ENCODE measurements at places on chromosomes 7 and 10.

DNA sequence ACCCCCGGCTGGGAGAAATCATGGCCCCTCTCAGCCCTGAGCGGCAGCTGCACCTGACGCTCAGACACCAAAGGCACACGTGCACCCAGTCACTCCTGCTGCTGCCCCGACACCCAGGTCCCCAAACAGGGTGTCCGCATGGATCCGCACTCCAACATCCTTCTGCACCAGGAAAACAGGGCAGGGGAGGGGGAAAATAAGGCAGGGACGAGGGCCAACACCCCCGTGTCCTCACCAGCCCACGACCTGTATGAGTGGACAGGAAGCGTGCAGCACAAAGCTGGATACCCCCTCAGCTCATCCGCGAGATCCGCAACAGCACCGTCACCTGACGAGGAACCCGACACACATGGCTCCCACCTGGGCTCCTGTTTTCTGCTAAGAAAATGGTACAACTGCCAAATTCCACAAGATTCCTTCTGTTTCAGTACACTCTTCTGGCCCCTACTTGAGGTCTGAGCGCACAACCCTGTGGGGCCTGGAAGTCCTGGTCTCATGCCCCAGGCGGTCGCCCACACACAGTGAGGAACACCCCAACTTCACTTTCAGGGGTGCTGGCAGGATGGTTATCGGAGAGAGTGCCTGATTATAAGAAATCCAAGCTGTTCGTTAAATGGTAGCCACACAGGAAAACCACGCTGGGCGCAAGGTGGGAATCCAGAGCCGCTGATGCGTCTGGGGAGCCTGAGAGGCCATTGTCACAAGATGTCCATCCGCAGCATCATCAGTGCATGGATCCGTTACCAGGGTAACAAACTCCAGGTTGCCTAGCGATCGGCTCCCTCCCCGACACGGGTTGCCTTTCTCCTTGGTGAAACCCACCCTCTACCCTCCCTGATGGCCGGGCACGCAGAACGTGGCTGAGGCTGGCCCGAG, 63.6 kb downstream of the ZRANB1 start:
- no peak for DNase-seq

DNA sequence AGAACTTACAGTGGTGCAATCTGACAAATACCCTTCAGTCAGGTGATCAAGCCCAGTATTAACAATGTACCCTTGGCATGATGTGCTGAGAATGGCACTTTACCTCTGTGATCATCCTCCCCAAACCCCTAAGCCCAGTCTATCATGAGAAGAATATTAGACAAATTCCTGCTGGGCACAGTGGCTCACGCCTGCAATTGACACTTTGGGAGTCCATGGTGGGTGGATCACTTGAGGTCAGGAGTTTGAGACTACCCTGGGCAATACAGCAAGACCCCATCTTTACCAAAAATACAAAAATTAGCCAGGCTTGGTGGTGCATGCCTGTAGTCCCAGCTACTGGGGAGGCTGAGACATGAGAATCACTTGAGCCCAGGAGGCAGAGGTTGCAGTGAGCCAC, 7.4 kb upstream of the CUL2 start:
- DNase-seq: no peak

DNA sequence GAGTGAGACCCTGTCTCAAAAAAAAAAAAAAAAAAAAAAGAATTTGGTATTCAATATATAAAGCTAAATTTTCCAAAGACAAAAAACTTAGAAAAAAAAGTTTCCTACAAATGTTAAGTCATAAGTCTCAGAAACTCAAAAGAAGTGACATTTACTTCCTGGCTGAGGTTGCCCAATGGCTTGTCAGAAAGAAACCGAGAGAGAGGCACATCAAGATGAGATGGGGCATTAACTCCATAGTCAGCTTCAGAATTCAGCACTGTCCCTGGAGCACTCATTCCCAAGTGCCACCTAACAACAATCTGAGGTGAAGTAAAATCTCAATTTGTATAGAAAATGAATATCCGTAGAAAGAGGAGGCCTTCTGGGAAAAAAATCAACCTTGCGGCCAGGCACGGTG, 6.8 kb upstream of the SPOCK2 start:
- DNase-seq: no peak

- no peak for DNase-seq
Observed at GRCh38 chr7:17512181-17512675, 213.8 kb downstream of the AHR start.

DNA sequence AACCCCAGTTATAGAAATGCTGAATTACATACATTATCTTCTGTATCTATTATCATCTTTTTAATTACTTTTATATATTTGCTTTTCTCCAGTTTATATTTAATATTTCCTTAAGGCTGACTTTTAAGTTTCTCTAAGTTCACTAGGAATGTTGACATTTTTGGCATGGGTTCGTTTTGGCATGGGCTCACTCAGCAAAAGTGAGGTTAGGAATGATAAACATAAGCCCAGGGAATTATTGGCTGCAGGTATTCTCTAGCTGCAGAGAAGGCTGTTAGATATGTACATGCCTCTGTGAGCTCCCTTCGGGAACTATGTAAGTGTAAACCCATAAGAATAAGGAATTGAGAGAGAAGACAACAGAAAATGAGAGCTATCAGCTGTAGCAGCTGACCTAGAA, 63.6 kb upstream of the RAB18 start:
- DNase-seq: no peak
